ENCODE measurements at places on chromosomes 4 and X.

GRCh38 chr4:55928846-55929245 lies 19.9 kb upstream of the CEP135 start:
- DNase-seq: no peak

DNA sequence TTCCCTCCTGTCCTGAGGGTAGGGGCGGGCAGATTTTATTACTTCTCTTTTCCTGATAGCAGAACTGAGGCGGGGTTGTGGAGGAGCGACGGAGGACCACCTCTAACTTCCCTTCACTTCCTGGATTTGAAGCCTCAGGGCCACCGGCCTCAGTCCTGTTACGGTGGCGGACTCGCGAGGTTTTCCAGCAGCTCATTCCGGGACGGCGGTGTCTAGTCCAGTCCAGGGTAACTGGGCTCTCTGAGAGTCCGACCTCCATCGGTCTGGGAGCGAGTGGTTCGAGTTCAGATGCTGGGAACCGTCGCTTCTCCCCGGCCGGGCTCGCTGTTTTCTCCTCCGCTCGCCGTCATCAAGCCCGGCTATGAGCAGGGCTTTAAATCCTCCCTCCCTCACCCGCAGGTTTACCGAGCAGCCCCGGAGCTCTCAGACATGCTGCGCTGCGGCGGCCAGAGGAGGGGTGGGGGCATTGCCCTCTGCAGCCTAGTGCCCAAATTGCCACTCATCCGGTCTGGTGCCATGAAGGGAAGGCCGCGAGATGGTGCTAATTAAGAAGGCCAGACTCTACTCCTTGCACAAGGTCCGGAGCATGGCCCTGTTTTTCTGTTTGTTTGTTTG lies 23.3 kb downstream of the HAND2 start:
- no peak for DNase-seq

GRCh38 chr4:80438016-80438415 lies 102.5 kb downstream of the CFAP299 start:
- no peak for DNase-seq

- no peak for DNase-seq
Observed at GRCh38 chrX:132968296-132968949, 10.0 kb upstream of the HS6ST2 start.

DNA sequence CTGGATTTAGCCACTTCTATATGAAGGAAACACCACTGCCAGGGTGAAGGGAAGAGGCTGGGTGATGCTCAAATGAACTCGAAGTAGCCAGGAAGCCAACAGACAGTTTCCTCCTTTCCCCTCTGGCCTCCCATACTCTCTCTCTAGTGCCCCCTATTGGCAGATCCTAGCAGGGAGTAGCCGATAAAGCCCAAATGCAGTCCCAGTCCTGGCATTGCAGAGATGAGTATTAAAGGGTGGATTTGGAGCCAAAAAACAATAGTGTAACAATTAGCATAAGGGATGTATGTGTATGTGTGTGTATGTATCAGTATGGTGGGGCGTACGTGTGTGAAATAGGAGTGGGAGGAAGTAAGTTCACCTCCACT lies 213.8 kb upstream of the LDB2 start:
- no peak for DNase-seq

GRCh38 chrX:85243761-85244449 lies at the start of the genes SATL1 and ZNF711:
SATL1 (minus strand) TSS chrX:85243779; CDS start chrX:85108968, 134,811 bp downstream.
ZNF711 (plus strand) TSS chrX:85243991; CDS start chrX:85247573, 3,582 bp downstream.
- DNase-seq: no peak

DNA sequence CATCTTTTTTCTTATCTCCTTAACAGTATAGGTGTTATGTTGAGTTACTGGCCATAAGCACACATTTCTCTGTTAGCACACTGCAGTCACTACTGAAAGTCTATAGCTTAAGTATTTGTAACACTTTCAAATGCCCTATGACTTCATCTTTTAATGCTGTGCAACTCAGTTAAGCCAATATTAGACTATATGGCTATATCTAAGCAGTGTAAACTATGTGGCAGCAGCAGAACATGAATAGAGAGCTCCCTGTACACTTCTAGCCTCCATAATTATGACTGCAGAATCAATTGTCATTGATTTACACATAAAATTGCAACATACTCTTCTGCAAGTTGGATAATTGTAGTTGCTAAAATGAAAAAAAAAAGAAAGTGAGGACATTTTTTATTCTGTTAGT lies 250.3 kb downstream of the EPHA5 start:
- DNase-seq: no peak

DNA sequence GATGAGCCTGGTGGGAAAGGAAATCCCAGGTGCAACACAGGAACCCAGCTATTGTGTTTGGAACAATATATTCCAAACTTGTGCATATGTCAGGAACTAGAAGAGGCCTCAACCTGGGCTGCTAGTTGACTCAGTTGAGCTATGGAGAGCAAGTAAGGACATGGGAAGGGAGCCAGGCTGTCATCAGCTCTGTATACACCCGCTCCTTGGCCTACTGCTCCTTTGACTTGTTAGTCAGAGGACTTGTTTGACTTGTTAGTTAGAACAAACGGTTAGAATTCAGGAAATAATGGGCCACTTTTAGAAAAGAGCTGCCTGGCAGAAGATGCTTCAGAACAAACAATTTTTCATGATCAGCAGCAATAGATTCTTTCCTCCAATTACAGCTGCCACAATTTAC lies 76.4 kb downstream of the CBLL2 start:
- no peak for DNase-seq

DNA sequence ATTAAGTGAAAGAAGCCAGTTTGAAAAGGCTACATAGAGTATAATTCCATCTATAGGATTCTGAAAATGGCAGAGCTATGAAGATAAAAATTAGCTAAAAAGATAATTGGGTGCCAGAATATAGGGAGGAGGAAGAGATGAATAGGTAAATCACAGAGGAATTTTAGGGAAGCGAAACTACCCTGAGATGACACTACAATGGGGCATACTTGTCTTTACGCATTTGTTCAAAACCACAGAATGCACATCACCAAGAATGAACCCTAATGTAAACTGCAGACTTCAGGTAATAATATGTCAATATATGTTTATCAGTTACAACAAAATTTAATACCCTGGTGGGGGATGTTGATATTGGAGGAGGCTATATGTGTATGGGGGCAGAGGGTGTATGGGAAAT lies 1342.9 kb downstream of the ADGRL3 start:
- DNase-seq: no peak

- no peak for DNase-seq
Observed at GRCh38 chrX:17633546-17633945, 103.7 kb upstream of the SCML1 start.

DNA sequence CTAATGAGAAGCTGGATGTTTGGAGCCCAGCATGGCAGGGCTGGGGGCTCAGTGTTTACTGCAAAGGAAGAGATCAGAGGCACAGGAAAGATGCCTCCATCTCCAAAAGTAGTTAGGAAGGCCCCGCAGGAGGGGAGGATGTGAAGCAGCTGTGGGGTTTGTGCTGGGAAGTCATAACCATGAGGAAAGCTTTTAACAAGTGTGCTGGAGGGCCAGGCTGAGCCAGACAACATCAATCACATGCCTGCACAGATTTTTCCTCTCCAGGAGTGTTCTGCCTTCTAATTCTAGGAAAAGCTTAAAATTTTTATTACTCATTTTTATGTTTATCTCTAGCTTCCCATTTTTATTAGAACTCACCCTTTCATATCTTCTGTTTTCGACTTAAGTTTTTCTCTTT lies 65.4 kb downstream of the GPR82 start:
- DNase-seq: no peak

GRCh38 chr4:22744478-22745062 lies 51.8 kb downstream of the GBA3 start:
- no peak for DNase-seq

DNA sequence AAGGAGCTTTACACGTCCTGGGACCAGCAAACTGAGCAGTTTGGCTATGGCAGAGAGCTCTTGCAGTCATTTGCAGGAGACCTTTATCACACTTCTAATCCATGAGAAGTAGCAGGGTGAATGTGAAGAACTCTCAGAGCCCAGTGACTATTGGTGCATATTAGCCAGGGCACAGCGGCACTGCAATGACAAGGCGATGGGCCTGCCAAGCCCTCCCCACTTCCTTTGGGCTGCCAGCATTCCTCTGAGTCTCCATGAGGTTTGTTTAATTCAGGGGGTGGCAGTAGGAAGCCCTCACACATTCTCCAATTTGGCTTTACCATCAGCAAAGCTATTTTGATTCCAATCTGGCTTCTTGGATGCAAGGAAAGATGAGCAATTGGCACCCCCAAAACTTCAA lies 79.2 kb upstream of the TSPAN7 start:
- no peak for DNase-seq

DNA sequence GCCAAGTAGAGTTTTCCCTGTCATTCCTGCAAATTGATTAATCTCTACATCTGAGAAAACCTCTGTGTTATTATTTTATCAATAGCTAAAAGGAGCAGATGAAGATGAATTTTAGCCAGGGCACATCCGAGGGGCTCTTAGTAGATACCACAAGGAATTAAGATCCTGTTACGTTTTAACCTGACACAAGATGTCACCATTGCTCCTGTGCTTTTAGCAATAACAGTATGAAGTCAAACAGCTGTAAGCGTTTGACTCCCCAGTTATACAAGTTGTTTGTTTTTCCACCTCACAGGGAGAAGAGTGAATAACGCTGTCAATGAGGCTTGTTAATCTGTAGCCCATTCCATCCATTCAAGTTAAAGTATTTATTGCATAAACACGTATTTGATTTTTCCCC lies 76.0 kb upstream of the AP1S2 start:
- no peak for DNase-seq

GRCh38 chrX:37677765-37678164 lies 7.8 kb upstream of the XK start:
- no peak for DNase-seq

- DNase-seq: no peak
Observed at GRCh38 chrX:34810916-34811315, 131.7 kb upstream of the FAM47B start.

GRCh38 chr4:27790911-27791310 lies 930.3 kb downstream of the STIM2 start:
- no peak for DNase-seq

DNA sequence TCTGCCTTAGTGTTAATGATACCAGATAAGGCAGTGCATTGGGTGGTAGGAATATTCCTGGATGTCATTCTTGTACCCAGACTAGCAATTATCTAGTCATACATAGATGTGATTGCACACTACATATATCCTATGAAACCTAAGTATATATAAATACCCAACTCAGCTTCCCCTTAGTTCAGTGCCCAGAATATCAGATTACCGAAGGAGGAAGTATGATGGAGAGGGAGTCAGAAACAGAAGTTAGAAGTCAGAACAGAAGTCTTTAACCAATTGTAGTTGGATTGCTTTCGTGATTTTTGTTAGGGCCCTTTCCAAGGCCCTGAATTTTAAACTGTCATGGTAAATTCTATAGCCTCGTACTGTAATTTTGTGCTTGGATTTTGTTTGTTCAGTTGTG lies 42.9 kb downstream of the MOB1B start:
- no peak for DNase-seq

GRCh38 chr4:44493924-44494323 lies 45.3 kb upstream of the KCTD8 start:
- no peak for DNase-seq

GRCh38 chr4:152607178-152607577 lies 71.3 kb upstream of the FBXW7 start:
- DNase-seq: no peak

- no peak for DNase-seq
Observed at GRCh38 chrX:31057691-31058090, 14.2 kb downstream of the FTHL17 start.

DNA sequence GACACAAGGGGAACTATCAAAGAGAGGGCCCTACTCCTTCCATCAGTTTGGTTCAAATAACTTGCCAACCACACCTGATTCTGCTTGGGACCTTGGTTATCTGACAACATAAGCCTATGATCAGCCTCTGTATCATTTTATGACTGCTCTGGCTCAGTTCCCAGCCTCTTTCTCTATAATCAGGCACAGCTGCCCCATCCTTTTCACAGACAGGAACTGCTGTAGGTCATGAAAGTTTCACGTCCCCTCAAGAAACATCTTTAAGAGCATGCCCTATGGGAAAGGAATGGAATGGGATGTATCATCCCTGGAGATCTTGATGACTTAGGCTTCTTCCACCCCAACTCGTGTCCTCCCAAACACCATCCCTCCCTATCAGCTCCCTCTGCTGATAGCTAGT lies 243.4 kb downstream of the AR start:
- DNase-seq: no peak

DNA sequence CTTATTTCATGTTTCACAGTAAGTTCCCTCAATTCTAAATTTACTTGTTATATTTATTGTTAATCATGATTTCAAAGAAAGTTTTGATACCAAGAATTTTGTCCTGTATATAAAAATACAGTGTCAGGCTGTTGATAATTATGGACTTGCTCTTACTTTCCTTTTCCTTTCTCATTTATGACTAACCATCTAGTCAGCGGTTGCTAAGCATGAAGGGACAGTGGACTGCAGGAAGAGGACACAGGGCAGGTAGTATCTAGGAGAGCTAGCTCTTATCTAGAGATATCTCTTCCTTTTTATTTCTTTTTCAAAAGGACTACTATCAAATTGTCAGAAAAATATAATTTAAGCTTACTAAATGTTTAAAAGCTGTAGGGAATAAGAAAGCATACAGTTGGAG lies 1.6 kb downstream of the OPRPN start:
- DNase-seq: no peak

- no peak for DNase-seq
Observed at GRCh38 chr4:38373375-38373774, 290.6 kb upstream of the KLF3 start.

DNA sequence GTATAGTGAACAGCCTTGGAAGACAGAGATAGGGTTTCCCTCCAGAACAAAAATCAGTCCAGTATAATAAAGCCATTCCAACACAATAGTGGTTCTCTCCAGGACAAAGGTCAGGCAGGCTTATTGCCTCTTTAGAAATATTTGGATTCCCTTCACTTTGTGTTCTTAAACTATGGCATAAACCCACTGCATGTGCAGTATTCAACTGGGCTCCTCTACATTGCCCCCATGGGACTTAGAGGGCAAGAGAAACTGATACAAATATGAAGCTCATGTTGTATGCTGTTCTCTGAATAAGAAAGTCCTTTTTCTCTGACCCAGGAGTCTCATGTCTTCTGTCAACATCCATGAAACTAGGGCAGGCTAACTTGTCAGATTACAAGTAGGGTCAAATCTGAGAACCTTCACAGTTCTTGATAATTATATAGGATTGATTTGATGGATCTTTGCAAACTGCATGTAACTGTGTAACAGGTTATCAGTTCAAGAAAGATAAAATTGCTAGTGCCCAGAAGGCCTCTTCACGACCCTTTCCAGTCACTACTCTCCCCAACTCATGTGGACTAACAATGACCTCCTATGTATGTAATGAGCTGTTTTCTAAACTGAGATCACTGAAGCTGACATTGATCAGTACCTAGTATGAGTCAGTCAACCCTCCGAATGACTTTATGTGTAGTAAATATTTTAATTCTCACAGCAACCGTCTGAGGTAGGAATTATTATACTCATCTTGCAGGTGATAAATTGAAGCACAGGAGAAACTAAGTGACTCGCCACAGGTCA lies 31.9 kb upstream of the FAM9C start:
- DNase-seq: no peak

All from central memory CD4-positive, alpha-beta T cell (primary cell).